Tibial nerve (tissue), 4 donors: ENCODE measurements at places on chromosomes 1 and 21. TPM values are rescaled to one million over a fixed set of nuclear protein-coding genes. Genes with fewer than 3 reads are reported as not detected.

- no peaks in the 10 kb centered on the region for H3K36me3 ChIP-seq
- H3K27me3 ChIP-seq, result no peaks in the 10 kb centered on the region
- H3K27ac ChIP-seq, result no peak overlapping the region
- H3K4me1 ChIP-seq, result no peaks in the 10 kb centered on the region
- no peak for DNase-seq
- no peak overlapping the region for H3K4me3 ChIP-seq
Measured at GRCh38 chr1:196180847-196181593, 427.2 kb downstream of the KCNT2 start.

DNA sequence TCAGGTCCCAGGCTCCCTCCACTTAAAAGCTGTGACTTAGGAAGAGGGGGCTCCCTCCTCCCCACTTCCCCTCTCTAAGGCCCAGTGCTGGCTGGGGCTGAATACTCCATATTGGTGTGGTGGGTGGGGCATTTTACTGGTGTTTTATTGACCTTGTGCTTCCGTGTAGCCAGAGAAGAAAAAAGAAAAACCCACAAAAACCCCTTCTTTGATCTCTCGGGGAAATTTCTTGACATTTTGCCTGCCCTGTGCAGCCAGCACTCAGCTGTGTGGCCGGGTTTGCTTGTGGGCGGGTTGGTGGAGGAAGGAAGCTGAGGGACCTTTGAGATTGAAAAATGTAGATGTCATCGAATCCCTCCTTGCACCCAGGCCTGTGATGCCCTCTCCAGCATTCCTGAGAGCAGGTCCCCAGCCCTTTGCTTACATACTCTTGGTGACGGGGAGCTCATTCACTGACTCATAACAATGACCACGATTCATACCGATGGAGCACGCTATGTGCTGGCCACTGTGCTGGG is 24.8 kb downstream of the TNFRSF8 start:
- no peaks in the 10 kb centered on the region for H3K36me3 ChIP-seq
- H3K27me3 ChIP-seq, result no peaks in the 10 kb centered on the region
- no peak overlapping the region for H3K27ac ChIP-seq

DNA sequence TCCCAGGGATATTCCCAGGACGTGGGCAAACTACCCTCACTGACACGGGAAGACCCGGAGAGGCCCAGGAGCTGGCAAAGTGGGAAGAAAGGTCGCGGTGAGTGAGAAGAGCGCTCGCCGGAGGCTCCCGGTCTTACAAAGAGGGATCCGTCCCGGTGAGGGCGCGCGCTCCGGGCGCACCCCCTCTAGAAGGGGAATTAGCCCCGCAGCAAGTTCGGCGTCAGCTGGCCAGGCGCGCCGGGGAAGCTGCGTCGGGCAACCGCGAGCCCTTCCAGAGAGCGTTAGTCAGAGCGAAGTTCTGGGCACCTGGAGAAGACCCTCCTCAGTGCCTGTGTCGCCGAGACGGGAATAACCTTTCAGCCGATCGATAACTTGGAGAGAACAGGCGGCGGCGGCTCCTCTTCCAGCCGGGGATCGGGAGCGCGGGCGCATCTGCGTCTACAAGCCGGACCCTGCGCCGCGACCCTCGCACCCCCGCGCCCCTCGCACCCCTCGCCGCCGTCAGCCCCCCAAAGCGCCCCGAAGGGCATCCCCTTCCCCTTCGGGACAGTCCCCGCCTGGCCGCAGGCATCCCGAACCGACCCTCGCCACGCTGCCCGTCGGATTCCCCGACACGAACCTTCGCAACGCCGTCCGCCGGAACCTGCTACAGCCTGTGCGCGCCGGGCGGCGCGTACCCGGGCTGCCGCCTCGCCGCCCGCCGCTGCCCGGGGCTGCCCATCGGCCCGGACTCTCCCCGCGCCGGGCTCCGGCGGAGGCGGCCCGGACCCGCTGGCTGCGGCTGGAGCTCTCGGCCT is 485 bp downstream of the SIPA1L2 start:
- no peak for DNase-seq
- H3K36me3 ChIP-seq, result no peaks in the 10 kb centered on the region
- H3K4me1 ChIP-seq, result peaks cover 37% of the 10 kb centered on the region

- no peaks in the 10 kb centered on the region for H3K27me3 ChIP-seq
- no peaks in the 10 kb centered on the region for H3K36me3 ChIP-seq
- no peak overlapping the region for H3K27ac ChIP-seq
- no peak for DNase-seq
- H3K4me3 ChIP-seq, result no peak overlapping the region
Measured at GRCh38 chr21:17590430-17590829, 22.3 kb downstream of the BTG3 start.

DNA sequence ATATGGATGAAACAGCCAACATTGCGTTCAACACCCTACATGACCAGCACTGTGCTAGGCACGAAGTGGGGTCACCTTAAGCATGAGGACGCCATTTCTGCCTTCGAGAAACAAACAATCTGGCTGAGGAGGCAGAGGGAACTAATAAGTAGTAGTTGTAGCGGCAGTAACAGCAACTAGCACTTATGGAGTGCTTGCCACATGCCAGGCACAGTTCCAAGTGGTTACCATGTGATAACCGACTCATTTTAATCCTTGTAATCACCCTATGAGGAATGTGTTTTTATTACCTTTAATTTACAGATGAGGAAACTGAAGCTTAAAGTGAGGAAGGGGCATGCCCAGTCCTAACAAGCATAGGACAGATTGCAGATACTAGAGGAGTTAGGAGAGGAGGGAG is 33.7 kb downstream of the KCND3 start:
- no peak overlapping the region for H3K4me3 ChIP-seq
- no peak overlapping the region for H3K27ac ChIP-seq
- H3K4me1 ChIP-seq, result no peaks in the 10 kb centered on the region
- DNase-seq, result no peak
- no peaks in the 10 kb centered on the region for H3K27me3 ChIP-seq
- no peaks in the 10 kb centered on the region for H3K36me3 ChIP-seq

Gene ADGRL2
- total RNA-seq, result 28.2 TPM
